ENCODE measurements at places on chromosomes 7 and 10. TPM values are rescaled to one million over a fixed set of nuclear protein-coding genes. Genes with fewer than 3 reads are reported as not detected.

Gene CDHR1
- 0.36 TPM for total RNA-seq

Gene SFTPA1
- total RNA-seq, result not detected

- no peak for DNase-seq
- peaks cover 15% of the 10 kb centered on the region for H3K4me1 ChIP-seq
- H3K27ac ChIP-seq, result no peak overlapping the region
- no peaks in the 10 kb centered on the region for H3K36me3 ChIP-seq
Measured at GRCh38 chr7:132386201-132386681, 190.0 kb downstream of the PLXNA4 start.

DNA sequence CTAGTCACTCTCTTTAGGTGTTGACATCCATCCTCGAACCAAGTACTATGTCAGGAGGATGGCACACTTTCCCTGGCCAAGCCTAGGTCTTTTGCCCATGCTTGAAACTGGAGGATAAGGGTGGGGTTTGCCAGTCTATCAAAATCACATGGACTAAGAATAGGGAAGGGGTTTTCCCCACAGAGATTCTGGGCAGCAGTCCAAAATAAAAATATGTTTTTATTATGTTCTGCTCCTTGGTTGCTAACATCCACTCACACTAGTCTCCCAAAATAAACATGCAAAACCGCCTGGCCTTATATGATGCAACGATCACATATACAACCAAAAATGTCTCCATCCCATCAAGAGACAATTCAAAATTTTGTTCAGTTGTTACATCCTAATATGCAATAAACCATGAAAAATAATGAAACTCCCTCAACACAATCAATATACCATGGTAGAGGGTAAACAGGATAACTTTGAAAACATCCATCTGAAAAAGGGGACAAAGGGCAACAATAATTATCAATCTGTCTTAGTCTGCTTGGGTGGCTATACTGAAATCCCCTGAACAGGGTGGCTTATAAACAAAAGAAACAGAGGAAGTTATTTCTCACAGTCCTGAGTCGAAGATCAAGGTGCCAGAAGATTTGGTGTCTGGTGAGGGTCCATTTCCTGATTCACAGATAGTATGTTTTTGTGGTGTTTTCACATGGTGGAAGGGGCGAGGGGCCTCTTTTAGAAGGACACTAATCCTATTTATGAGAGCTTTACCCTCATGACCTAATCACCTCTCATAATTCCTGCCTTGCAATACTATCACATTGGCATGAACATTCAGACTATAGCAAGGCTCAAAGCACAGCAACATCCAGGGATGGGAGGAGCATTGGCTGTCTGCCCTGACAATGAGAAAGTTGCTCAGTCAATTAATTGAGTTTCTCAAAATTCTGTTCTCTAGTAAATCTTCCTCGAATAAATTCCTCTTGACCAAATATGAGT, 159.3 kb downstream of the ETV1 start:
- H3K4me3 ChIP-seq, result no peak overlapping the region
- H3K27ac ChIP-seq, result no peak overlapping the region
- no peak for DNase-seq
- no peaks in the 10 kb centered on the region for H3K36me3 ChIP-seq
- no peaks in the 10 kb centered on the region for H3K27me3 ChIP-seq

GRCh38 chr7:121901026-121901425, 28.1 kb downstream of the PTPRZ1 start:
- H3K4me3 ChIP-seq, result no peak overlapping the region
- H3K4me1 ChIP-seq, result no peaks in the 10 kb centered on the region
- H3K36me3 ChIP-seq, result no peaks in the 10 kb centered on the region

GRCh38 chr7:81478664-81479063, 291.2 kb downstream of the HGF start:
- H3K36me3 ChIP-seq, result no peaks in the 10 kb centered on the region
- H3K27ac ChIP-seq, result no peak overlapping the region
- no peaks in the 10 kb centered on the region for H3K4me1 ChIP-seq
- H3K27me3 ChIP-seq, result no peaks in the 10 kb centered on the region
- no peak overlapping the region for H3K4me3 ChIP-seq

DNA sequence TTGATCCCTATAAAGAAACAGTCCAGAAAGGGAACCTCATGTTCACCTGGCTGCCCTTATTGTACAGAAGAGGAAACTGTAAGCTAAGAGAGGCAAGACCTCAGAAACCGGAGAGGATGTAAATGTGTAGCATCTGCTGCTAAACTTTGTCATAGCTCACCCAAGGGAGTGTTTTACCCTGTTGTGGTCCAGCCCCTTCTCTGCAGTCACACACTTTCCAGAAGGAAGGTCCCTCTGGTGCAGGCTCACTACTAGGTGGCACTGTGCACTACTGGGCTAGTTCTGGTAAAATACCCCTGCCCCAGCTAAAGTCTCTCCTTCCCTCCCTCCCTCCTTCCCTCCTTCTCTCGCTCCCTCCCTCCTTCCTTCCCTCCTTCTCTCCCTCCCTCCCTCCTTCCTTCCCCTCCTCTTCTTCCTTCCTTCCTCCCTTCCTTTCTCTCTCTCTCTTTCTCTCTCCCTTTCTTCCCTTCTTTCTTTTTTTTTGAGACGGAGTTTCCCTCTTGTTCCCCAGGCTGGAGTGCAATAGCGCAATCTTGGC, 42.5 kb upstream of the LCOR start:
- H3K27me3 ChIP-seq, result no peaks in the 10 kb centered on the region
- no peaks in the 10 kb centered on the region for H3K36me3 ChIP-seq
- no peaks in the 10 kb centered on the region for H3K4me1 ChIP-seq
- no peak overlapping the region for H3K27ac ChIP-seq

DNA sequence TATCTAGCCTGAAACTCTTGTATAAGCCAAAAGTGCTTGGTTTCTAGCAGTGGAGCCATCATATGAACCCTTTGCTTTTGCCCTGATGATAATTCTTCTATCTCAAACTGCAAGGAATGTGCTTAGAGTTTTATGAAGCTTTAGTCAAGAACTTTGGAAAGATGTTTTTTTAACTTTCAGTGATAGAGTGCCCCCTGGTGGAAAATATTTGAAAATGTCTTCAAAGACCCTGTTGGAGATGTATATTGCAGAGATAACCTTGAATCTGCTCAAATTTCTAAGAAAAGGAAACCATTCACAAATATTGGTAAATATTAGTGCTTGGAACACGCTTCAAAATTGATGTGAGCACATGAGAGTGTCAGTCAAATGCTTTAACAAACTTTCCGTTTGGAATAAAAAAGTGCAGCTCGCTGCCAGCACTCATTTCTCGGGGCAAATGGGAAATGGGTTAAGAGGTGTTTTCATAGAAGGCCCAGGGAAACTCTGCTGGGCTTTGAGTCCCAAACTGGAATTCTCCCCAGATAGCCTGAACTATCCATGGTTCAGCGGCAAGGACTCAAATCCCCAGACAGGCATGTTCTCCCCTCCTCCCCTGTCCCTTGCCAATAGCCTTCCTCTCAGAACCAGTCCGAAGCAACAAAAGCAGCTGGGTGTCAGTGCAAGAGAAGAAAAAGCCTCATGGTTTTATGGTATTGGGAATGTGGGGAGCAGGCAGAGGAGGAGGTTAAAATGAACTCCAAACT, 129.3 kb downstream of the MYOF start:
- H3K4me1 ChIP-seq, result no peaks in the 10 kb centered on the region
- H3K4me3 ChIP-seq, result no peak overlapping the region
- H3K27me3 ChIP-seq, result no peaks in the 10 kb centered on the region

DNA sequence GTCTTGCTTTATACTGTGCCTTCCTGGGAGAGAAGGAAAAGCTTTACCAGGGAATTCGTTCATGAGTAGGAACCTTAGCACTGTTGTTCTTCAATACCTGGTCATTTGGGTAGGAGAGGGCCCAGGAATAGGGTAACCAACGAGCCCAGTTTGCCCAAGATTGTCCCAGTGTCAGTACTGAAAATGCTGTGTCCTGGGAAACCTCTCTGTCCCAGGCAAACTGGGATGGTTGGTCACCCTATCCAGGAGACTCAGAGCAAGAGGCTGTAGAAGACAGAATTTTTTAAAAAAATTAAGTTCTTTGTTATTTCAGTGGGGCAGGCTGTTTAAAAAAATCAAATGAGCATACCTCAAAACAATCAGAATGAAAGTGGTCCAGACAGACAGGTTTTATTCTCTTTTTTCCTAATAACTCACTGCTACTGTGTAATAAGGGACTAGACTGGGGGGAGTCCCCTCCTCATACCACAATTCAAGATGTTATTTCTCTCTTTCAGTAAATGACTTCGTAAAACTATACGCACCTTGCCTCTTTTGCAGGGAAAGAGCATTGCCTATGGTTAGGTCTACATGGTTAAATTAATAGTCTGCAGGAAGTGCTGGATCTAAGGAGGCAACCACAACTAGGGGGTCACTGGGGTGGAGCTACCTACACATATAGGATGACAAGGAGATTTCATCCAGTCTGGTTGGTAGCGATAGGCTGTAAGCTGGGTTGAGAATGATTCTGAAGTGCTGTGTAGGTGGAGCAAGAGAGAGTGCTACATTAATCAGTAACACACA, 41.1 kb upstream of the FAM133B start:
- no peaks in the 10 kb centered on the region for H3K36me3 ChIP-seq
- no peak overlapping the region for H3K4me3 ChIP-seq
- no peak overlapping the region for H3K27ac ChIP-seq

DNA sequence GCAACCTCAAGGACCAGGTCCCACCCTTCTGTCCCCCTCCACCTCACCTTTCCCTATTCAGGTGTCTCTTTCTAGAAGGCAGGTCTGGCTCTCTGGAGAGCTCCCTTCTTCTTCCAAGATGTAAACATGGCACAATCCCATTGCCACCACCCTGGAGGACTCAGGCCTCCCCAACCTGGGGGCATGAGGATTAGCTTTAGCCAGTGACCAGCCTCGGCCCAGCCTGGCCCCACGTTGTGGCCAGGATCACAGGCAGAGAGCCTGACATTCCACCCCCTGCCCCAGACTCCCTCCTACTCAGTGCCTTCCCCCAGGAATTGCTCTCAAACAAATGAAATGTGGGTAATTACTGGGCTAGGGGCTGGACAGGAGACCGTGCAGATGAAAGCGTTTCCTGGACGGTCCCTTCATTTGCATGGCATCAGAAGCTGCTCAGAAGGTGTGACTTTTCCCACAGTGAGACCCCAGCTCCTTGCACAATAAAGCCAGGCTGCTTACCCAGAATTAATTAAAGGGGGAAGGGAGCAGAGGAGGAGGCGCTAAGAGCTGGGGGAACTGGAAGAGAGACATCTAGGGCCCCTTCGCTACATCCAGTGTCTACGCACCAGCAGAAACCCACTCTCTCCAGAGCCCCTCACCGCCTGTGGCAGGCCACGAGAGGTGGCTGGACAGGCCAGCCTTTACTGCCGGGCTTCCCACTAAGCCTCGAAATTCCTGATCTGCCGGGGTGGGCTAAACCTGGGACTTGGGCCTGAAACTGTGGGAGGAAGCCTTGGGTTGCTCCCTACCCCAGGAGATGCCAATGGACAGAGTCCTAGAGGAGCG, 7.7 kb downstream of the FGF8 start:
- no peak overlapping the region for H3K27ac ChIP-seq
- peak; percentile 43 for DNase-seq
- peaks cover 58% of the 10 kb centered on the region for H3K27me3 ChIP-seq
- H3K36me3 ChIP-seq, result no peaks in the 10 kb centered on the region

DNA sequence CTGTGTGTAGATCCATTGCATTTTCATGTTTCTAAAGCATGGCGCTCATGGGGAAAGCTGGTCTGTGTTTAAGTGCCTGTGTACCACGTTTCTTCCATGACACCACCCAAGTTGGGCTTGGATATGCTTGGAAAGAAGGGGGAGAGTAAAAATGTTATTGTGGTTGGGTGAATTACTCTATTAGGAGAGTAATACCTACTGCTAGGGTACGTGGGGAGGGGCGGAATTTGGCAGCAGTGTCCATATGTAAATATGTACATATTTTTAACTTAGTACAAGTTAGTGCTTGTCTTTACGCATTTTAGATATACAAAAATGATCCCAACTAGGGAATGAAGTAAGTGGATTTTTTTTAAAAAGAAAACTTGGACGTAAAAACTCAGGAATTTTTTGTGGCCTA, 42.9 kb upstream of the SAMD8 start:
- no peak overlapping the region for H3K27ac ChIP-seq
- DNase-seq, result no peak

DNA sequence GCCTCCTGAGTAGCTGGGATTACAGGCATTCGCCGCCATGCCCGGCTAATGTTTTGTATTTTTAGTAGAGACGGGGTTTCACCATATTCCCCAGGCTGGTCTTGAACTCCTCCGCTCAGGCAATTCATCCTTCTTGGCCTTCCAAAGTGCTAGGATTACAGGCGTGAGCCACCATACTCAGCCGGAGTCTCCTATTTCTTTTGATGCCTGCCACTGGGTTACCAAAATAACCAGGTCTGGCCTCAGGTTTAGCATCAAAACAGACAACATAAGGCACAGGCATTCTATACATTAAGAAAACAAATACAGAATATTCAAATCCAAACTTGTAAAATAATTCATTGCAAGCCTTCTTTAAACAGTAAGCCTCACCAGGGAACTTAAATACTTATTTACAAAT, 289.8 kb upstream of the IMMP2L start:
- no peak overlapping the region for H3K4me3 ChIP-seq
- H3K27me3 ChIP-seq, result no peaks in the 10 kb centered on the region
- H3K4me1 ChIP-seq, result no peaks in the 10 kb centered on the region
- H3K36me3 ChIP-seq, result no peaks in the 10 kb centered on the region
- DNase-seq, result no peak
- H3K27ac ChIP-seq, result no peak overlapping the region

Measured in sigmoid colon (tissue), 7 donors.